ENCODE measurements at places on chromosomes 3 and 15.

- DNase-seq, result no peak
These were observed 164.8 kb downstream of the ERC2 start for GRCh38 chr3:56303487-56303886.

- DNase-seq, result no peak
These were observed 187.7 kb downstream of the ATP10A start for GRCh38 chr15:25675396-25675795.

- no peak for DNase-seq
These were observed 3.7 kb upstream of the KLHL24 start for GRCh38 chr3:183631715-183632114.

GRCh38 chr15:80873366-80873952, 94.3 kb downstream of the CEMIP start:
- no peak for DNase-seq

- no peak for DNase-seq
These were observed 10.8 kb downstream of the TF start for GRCh38 chr3:133756716-133757694.

- DNase-seq, result no peak
These were observed at the start of gene LCTL for GRCh38 chr15:66565741-66566144. LCTL (minus strand) TSS chr15:66565998; CDS start chr15:66565365, 633 bp downstream.

DNA sequence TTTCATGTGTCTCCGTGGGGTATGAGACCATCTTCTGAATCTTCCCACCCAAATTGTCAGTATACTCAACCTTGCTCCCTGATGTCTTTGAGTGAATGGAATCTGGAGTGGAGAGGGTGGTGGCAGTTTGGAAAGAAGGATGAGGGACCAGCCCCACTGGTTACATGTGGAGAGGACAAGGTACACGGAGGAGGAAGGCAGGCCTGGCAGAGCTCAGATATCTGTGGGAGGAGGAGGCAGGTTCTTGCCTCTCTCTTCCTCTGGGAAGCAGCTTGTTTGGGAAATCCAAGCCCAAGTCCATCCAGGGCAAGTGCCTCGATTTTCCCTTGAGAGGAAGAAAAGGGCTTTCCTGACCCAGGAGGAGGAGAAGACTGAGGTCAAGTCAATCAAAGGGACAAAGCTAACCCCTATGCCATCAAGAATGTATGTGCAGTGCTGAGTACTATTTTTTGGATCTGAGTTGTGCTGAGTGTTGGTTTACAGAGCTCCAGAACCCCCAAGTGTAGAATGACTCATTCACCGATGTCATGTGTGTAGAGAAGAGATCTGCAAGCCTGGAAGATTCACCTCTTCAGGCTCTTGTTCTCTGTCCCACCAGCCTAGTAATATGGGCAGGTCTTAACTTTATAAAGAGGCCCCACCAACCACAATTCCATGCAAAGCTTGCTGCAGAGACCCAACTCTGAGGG, 19.8 kb upstream of the LOXL1 start:
- no peak for DNase-seq

GRCh38 chr3:113186566-113186965, 24.8 kb upstream of the BOC start:
- DNase-seq, result no peak

- DNase-seq, result no peak
These were observed 264.2 kb upstream of the LRRC3B start for GRCh38 chr3:26358405-26358804.

- no peak for DNase-seq
These were observed 161.0 kb upstream of the SLC24A5 start for GRCh38 chr15:47959617-47960413.

DNA sequence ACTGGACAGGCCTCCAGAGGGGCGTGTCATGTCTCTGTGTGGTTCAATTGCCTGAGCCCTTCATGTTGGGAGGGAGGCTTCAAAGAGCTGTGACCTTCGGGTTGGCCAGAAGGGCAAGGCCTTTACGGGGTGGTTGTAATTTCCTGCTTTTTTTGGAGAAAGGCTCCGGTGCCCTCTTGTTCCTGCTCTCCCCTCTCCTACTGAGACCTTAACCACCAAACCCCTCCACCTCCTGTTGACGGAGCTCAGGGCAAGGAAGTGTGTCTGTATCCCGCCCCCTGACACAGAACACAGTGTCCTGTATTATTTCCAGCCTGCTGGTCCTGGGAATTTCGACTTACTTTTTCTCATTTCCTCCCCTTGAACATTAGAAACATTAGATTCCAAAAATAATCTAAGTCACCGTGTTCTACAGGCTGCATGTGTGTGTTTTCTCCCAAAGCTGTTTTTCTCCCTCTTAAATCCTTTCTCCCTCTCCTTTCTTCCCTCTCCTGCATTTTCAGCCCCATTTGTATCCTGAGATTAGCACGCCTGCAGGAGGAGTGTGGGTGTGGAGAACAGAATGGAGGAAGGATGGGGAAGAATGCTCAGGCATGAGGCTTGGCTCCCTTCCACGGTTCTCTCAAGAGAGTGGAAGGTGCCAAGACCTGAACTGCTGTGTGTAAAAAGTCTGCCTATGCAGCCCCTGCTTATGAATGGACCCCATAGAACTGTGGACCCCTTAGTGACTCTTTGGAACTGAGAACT, 285.4 kb upstream of the ROPN1 start:
- no peak for DNase-seq

DNA sequence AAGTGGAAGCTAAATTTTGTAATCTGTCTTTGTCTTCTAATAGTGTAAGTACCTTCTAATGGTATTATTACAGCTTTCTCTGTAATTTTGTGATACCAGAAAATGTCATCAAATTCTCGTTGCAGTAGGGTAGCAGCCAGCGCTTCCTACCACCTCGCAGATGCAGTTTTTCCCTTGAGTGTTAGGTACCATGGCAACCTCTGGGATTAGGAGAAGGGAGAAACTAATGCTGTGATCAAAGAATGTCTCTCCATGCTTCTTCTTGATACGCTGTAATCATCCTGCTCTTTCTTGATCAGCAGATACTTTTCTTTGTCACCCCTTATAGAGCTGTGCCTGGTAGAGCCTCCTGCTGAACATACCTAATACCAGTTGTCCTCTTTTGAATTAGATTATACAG, 27.7 kb downstream of the SRP14 start:
- DNase-seq, result no peak

GRCh38 chr3:178930116-178930515, 141.5 kb downstream of the ZMAT3 start:
- DNase-seq, result no peak

DNA sequence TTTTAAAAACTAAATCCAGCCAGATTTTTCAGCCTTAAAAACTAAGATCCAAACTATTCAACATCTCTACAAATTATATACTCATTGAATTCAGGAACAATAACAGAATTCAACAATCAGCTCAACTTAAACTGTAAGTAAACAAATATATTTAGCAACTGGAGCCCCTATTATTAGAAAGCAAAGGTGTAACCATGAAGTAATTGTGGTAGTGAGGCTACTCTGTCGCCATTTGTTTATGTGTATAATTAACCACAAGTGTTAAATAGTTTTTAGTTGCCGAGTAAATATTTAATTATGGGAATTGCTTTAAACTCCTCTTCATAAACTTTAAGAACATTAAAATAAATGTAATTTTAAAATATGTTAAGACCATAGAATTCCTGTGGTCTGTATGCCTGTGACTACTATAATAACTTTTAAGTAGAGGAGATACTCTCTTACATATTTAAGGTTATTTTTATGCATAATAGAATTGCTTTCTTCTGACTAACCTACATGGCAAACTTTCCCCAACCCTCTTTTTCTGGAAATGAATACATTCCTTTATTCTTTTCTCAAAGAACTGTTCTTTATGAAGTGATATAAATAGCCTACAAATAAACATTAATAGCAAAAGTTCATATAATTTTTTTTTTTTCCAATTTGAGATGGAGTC, 51.2 kb downstream of the MFN1 start:
- no peak for DNase-seq

Data from activated naive CD4-positive, alpha-beta T cell (primary cell).